ENCODE measurements at places on chromosomes 4 and X. TPM values are rescaled to one million over a fixed set of nuclear protein-coding genes. Genes with fewer than 3 reads are reported as not detected.

DDX53 gene
- not detected for total RNA-seq

SOWAHB gene
- not detected for total RNA-seq

GRCh38 chrX:150063674-150064073 lies 125.4 kb upstream of the EOLA2 start:
- no peak for DNase-seq

- DNase-seq: no peak
Measured at GRCh38 chr4:35562861-35563260, 681.5 kb downstream of the ARAP2 start.

GRCh38 chr4:120001850-120002249 lies 64.8 kb downstream of the MAD2L1 start:
- DNase-seq: no peak
